Left ventricle myocardium inferior (tissue), 1 donor: ENCODE measurements at places on chromosomes 7 and 10. TPM values are rescaled to one million over a fixed set of nuclear protein-coding genes. Genes with fewer than 3 reads are reported as not detected.

- no peak for DNase-seq
These were observed 57.1 kb upstream of the GRID1 start for GRCh38 chr10:86423739-86424138.

The MET gene
- total RNA-seq = 13.1 TPM

- no peak for DNase-seq
These were observed 118.1 kb upstream of the PHF14 start for GRCh38 chr7:10855583-10855982.

- no peak for DNase-seq
These were observed 77.6 kb upstream of the IMMP2L start for GRCh38 chr7:111639934-111640333.

GRCh38 chr10:80405626-80406025, 2.7 kb upstream of the PRXL2A start:
- no peak for DNase-seq

The LEP gene
- 0.14 TPM for total RNA-seq

DNA sequence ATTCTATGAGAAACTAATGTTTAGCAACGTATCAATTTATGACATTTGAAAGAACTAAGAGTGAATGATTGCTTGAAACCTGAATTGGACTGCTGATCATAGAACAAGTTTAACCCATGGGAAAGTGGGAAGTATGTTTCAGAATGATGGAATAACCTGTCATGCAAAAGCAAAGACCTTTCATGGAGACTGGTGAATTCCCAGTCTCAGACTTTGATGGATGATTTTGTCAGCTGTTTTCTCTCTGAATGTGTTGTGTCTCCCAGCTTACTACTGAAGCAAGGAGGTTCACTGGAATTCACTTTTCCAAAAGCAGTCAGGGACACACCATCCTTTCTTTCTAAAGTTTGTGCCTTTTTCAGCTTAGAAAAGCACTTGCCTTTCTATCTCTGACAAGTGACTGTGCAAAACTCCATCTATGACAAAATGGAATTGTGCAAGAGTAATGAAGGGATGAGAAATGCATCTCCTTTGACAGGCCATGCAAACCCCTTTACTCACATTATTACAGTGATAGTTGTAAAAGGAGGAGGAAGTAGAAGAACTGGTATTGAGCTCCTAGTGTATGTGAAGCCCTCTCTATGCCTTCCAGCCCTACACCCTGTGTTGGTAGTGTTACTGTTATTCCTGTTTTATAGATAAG, 176.1 kb downstream of the PRKG1 start:
- DNase-seq = no peak

DNA sequence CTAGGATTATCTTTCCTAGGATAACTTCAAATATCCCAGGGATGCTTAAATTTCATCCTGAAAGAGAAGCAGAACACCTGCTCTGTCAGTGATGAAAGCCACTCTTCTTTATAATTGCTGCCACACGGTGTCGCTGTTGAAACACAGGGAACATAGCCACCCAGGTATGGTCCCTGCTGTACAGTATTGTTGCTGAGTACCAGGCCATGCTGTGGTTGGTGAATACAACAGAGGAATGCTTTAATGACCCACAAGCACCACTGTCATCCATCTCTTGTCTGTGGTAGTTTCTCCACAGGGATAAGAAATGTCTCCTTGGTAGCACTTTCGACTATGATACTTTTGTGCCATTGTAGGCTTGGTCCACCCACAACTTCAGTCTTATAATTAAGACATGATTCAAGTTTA, 70.6 kb upstream of the STARD3NL start:
- DNase-seq = peak; percentile 17

DNA sequence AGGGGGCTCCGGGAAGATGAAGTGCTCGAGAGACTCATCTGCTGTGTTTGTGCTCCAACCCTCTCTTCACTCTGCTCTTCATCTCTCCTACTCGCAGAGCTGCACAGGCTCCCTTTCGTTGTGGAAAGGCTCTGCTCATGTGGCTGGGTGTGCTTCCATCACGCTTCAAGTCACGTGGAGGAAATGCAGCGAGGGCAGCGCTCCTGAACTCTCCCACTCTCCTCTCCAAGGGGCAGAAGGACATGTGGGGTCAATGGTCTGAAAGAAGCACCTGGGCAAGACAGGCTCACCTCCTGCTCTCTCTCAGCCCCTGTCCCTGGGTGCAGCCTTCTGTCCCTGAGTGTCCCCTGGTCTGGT, 72.6 kb downstream of the USP6NL start:
- DNase-seq = no peak

The DOCK4 gene
- total RNA-seq = 15.2 TPM

The ADIRF gene
- total RNA-seq = 41.1 TPM

The SPAM1 gene
- total RNA-seq = not detected

DNA sequence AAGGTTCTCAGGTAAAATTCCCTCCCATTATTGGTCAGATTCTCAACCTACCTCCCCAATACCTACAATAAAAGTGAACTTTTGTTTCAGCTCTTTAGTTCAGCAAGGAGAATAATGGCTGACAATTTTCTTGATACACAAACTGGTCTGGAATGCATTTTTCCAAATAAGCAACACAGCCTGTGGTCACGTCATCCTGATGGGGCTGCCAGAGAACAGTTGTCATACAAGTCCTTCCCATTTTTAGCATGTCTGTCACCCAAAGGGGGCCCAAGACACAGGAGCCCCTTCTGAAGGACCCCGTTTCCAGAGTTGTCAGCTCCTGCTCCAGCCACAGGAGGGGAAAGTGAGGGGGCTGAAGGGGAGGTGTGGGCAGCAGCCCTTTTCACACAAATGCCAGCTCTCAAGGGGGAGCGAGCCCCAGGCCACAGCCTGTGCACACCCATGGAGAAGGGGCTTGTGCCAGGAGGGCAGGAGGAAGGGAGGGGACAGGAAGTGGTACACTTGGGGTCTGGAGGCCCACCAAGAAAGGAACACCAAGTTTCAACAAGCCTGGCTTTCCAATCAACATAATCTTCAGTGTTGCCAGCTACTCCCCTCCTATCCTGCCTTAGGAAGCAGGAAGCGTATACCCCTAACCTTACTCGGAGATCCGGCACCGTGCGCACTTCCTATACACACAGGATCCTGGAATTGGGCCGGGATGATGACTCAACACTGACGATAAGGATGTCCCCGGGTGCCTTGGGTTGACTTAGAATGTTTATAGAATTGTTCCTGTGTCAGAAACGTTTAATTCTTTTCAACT, 43.4 kb upstream of the PDLIM1 start:
- peak; percentile 75 for DNase-seq

GRCh38 chr7:44664780-44665461, 58.5 kb downstream of the OGDH start:
- no peak for DNase-seq

DNA sequence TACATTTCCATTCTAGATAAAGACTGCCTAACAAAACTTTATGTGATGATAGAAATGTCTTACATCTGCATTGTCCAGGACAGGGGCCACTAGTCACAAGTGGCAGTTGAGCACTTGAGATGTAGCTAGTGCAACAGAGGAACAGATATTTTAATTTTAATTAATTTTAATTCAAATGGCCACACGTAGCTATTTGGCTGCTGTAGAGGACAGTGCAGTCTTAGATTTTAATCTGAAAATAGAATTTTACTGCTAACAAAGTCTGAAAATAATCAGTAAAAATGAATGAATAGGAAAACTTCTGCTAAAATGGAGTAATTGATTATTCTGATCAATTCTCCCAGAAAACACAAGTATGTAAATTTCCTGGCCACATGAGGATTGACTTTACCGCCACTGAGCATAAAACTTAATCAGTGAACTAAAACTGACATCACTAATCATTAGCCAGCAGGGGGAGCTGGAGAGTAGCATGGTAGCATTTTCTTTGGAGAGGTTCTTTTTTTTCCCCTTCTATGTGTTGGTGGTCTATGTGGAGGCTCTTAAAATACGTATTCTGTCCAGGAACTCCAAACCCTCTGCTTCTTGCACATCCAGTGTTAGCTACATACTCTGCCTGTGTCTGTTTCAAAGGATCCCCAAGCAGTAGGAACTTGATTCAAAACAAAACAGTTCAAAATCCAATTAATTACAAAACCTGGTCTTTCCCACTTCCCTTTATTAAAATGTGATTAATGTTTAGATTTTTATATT, 52.1 kb downstream of the TSPAN12 start:
- DNase-seq = no peak

- DNase-seq = no peak
These were observed 146.5 kb downstream of the SFMBT2 start for GRCh38 chr10:7264313-7264756.

- no peak for DNase-seq
These were observed 156.4 kb upstream of the FGFR2 start for GRCh38 chr10:121754666-121755065.

The TMEM140 gene
- total RNA-seq = 23.3 TPM

DNA sequence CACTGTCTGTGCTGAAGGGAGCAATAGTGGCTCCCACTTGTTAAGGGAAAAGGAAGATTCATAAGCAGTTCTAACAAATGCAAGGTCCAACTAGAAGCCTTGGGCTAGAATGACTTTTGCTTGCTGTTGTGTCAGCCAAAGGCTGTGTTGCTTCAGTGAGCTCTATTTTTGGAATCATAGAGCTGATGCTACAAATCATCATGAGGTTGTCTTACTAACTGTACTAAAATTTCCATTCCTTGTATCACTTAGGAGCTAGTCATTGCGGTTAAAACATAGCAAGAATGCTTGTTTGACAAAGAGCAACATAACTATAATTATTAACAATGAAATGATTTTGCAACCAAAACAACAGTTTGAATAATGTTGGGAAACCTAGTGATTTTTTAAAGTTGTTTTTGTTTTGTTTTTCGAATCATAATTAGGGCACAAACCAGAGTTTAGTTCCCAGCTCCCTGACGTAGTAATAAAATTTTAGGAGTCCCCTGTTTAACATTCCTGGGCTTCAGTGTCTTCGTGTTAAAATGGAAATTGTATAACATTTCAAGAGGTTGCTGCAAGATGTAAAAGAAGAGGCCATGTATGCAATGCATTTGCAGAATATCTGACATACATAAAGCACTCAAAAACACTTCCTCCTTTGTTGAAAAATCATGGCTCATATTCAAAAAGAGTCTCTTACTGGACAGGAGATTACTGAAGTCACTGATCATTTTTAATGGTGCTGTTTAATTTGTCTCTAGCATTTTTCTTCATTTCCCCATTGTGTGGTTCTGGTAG, 183.4 kb downstream of the MACC1 start:
- no peak for DNase-seq

DNA sequence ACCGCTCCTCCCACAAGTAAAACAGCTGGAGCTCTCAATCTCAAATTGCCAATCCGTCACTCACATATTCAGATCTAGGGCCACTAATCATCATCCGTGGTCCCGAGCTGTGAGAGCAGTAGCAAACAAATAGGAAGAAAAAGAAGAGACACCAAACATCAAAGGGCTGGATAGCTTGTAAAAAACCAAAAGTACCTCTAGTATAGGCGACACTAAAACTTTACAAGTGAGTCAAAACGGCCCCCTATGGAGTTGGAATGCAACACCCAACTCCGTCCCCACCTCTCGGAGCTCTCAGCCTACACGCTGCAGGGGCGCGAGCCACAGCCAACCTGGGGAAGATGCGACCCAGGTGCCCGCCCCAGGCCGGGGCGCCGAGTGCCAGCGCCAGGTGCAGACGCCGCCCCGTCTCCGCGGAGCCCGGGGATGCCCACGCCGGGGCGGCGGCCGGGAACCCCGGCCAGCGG, 581 bp downstream of the FAM3C start:
- no peak for DNase-seq

The CHCHD2 gene
- 468 TPM for total RNA-seq

The TUBAL3 gene
- 0.36 TPM for total RNA-seq

The MEST gene
- total RNA-seq = 4.9 TPM

The CLDN3 gene
- total RNA-seq = not detected

DNA sequence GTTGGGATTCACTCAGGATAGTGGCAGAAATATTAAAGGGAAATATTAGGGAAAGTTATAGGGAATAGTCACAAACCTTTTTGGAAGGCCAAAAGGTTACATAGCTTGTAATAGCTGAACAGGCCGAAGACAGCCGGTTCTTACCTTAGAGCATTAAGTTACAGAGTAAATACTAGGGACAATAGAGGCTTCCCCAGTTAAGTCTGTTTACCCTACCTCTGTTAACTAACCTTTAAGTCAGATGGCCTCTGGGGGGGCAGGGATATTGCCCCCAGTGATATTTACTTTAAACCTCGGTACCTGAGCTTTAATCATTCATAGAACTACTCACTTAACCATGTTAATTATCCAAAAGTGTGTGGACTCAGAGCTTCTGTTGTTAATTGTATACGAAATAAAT, 7.4 kb downstream of the POLR1F start:
- DNase-seq = no peak

DNA sequence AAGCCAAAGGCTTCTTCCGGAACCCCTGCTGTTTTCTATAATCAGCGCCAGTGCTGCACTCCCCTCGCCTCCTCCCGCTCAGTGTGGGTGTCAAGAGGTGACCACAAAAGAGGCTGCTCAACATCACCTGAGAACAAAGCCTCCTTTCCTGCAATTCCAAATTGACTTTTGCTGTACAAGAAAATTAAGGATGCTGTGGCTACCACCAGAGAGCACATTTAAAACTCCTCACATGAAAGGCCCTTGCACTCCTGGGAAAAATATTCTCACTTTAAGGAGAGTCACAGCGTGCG, 96.4 kb downstream of the HIPK2 start:
- no peak for DNase-seq

The COL26A1 gene
- not detected for total RNA-seq

DNA sequence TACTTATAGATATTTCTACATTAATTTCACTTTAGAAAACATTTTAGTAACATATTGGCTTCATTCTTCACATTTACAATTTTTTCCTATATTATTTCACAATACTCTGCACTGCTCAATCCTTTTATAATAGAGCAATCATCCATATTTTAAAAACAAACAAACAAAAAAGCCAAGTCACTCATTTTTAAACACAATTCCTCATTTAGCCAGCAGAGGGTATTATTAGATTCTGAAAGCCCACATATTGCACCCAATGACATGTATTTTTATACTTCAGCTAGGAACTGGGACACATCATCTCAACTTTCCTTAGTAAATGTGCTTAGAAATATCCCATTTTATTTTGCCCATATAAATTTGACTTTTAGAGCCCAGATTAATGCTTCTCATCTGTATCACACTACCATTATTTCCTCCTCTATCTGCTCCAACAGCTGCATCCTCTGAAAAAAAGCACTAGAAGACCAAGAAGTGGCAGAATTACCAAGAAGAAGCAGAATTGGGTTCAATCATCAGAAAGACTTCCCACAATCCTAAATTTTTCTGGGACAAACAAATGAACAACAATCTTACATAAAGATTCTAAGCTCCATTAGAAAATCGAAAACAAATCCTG, 29.5 kb downstream of the CTNNA3 start:
- no peak for DNase-seq

DNA sequence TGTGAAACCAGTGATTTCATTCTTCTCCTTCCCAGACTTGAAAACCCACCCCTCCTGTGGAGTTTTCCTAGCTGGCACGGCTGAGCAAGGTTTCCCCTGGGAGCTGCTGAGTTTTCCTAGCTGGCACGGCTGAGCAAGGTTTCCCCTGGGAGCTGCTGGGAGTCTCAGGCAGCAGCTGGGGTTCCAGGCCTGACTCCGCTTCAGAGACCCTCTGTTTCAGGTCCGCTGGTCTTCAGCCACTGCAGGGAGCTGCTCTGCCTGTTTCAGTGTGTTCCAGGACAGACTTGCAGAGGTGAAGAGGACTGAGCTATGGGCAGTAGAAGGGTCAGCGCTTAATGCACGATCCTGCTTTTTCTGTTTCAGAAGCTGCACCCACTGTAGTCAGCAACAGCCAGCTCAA, 104.9 kb downstream of the XRCC2 start:
- DNase-seq = no peak

GRCh38 chr10:11224792-11225416, 207.2 kb downstream of the CELF2 start:
- no peak for DNase-seq

The CLEC2L gene
- total RNA-seq = 0.25 TPM
